ENCODE measurements at places on chromosomes 6 and 20.

DNA sequence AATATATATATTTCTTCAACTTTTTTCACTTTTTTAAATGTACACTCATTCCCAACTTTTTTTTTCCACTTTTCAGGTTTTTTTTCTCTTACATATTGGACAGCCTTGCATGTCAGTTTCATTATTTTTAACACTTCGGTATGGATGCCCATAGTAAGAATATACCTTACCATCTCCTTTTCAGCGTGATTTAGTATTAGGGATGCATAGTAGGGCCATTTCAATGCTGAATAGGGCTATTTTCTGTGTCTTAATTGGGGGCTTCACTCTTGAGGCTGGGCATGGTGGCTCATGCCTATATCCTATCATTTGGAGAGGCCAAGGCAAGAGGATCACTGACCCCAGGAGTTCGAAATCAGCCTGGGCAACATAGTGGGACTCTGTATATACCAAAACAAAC is 6.7 kb downstream of the RNF114 start:
- no peak for DNase-seq

GRCh38 chr6:52009466-52010140 is 77.8 kb downstream of the PKHD1 start:
- no peak for DNase-seq

- no peak for DNase-seq
Measured at GRCh38 chr6:122432816-122433215, 33.4 kb downstream of the HSF2 start.

- DNase-seq, result no peak
Measured at GRCh38 chr20:8292793-8293192, 160.7 kb downstream of the PLCB1 start.

DNA sequence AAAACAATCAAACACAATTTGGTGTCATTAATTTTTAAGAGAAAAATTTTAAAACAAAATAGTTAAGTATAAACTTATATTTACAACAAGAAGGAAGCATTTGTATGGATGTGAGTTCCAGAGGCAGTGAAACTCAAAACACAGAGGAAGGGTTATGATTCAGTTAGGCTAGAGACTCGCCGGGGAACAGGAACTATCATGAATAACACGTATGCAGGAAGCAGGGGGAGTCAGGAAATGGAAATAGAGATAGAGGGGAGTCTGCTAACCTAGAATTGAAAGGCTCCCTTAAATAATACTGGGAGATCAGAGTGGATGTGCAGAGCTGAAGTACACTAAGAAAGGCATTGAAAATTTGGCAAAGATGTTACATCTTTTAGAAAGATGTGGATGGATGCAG is 14.2 kb upstream of the HLA-DRB1 start:
- DNase-seq, result no peak

DNA sequence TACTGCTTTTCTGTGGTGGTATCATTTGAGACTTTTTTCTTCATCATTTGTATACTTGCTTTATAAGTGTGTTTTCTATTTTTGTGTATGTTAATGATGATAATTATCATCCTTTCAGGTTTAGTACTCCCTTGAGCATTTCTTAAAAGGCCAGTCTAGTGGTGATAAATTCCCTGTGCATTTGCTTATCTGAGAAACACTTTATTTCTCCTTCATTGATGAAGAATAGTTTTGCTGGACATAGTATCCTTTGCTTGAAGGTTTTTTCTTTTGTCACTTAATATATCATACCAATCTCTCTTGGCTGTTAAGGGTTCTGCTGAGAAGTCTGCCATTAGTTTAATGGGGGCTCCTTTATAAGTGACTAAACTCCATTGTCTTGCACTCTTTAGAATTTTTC is 123.2 kb upstream of the IRAK1BP1 start:
- DNase-seq, result no peak

- no peak for DNase-seq
Measured at GRCh38 chr6:26350858-26351543, 14.0 kb upstream of the BTN3A2 start.

- DNase-seq, result no peak
Measured at GRCh38 chr20:6576726-6577125, 190.8 kb upstream of the BMP2 start.

DNA sequence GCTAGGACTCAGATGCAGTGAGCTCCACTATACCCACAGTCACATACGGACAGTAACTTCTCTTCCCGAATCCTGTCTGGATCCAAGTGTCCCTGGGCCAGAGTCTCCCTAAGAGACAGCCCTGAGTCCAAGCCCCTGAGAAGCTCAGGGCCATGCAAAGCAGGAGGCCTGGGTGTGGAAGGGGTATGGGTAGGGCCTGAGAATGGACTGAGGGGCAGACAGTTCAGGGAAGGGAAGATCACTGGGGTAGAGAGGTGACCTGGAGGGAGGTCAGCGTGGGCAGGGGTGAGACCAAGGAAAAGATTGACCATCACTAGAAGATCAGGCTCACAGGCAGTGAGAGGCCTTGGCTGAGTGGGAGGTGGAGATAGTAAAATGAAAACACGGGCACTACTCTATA is 8.8 kb downstream of the RPS6KA2 start:
- DNase-seq, result no peak

GRCh38 chr6:79071547-79071946 is 6.5 kb downstream of the PHIP start:
- no peak for DNase-seq

- peak; percentile 32 for DNase-seq
Measured at GRCh38 chr20:49712996-49713752, 504 bp downstream of the B4GALT5 start.

- DNase-seq, result no peak
Measured at GRCh38 chr6:28710466-28711191, 184.9 kb downstream of the GPX5 start.

GRCh38 chr6:27238010-27238983 is 9.2 kb upstream of the PRSS16 start:
- DNase-seq, result no peak

DNA sequence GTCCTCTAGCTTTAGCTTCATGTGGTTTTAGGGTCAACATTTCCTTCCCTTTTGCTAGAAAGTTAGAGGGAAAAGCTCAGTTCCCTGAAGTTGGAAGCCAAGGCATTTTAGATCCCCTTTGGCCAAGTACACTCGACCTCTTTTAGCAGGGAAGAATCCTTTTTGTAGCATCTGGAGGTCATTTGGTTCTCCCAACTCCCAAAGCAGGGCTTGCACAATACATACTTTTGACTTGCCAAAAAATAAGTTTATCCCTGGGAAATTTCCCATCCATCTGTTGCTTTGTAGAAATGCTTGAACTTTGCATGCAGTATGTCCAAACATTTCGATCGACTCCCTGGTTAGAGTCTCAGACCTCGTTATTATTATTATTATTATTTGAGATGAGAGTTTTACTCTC is 4.6 kb upstream of the EDEM2 start:
- DNase-seq, result no peak

- DNase-seq, result no peak
Measured at GRCh38 chr20:34240693-34241615, at the start of gene ASIP. ASIP (plus strand) TSS chr20:34241423; CDS start chr20:34260375, 18,952 bp downstream.

- DNase-seq, result no peak
Measured at GRCh38 chr6:170030821-170031471, 259.9 kb downstream of the DLL1 start.

DNA sequence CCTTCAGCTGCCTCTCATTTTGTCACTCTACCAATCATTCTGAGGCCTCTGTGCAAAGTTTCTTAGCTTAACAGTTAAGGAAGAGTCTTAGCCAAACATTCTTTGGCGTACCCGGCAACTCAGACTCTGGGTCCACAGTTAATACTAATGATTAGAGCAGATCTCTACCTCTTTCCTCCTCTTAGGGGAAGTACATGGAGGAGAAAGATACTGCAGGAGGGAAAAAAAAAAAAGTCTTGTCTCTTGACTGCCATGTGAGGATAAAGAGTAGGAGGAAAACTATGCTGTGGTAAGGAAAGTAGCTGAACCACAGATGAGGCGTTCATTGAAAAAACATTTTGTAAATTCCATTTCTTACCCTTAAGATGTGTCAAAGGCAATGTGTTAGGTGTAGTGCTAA is 44.0 kb upstream of the MARCKS start:
- DNase-seq, result no peak

GRCh38 chr20:60691966-60692615 is 560.0 kb upstream of the CDH4 start:
- no peak for DNase-seq

All from 8988T (cell line).